Fibroblast of villous mesenchyme (primary cell): ENCODE measurements at places on chromosomes 3 and 15.

GRCh38 chr3:24426896-24427295 is 67.8 kb downstream of the THRB start:
- DNase-seq = no peak

- peak; percentile 3 for DNase-seq
Measured at GRCh38 chr3:14879211-14879874, 60.6 kb downstream of the FGD5 start.

DNA sequence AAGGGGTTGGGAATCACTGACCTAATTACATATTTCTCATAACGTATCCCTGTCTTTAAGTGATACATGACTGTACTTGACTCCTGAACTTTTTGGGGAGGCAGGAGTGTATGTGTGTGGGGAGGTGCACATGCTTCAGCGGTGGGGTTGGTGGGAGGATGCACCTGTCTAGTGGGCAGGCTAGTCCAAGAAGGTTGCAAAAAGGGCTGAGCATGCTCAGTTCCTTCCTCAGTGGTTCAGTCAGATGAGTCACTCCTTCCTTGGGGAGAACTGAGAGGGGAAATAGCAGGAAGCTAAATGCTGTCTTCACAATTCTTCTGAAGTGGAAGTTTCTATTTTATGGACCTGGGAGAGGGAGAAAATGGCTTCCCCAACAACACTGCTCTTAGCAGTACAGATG is 24.6 kb upstream of the AP4E1 start:
- peak; percentile 20 for DNase-seq

GRCh38 chr15:36579792-36580431 is 486 bp downstream of the CDIN1 start:
- no peak for DNase-seq

DNA sequence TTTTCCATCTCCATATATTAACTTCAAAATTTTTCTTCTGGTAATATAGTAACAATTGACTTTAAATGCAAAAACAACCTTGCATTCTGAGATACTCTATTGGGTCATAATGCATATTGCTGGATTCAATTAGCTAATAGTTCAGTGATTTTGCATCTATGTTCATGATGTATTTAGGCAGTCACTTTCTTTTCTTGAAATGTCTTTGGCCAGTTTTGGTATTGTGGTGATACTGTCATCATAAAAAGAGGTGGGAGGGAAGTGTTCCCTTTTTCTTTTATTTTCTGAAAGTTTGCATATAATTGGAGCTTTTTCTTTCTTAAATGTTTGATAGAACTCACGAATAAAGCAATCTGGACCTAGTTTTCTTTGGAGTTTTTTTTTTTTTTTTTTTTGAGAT is 67.4 kb upstream of the ZNF148 start:
- no peak for DNase-seq

- peak; percentile 63 for DNase-seq
Measured at GRCh38 chr3:60610441-60611112, 640.7 kb downstream of the FHIT start.

- peak; percentile 64 for DNase-seq
Measured at GRCh38 chr3:108406661-108407206, 103.7 kb downstream of the MYH15 start.

DNA sequence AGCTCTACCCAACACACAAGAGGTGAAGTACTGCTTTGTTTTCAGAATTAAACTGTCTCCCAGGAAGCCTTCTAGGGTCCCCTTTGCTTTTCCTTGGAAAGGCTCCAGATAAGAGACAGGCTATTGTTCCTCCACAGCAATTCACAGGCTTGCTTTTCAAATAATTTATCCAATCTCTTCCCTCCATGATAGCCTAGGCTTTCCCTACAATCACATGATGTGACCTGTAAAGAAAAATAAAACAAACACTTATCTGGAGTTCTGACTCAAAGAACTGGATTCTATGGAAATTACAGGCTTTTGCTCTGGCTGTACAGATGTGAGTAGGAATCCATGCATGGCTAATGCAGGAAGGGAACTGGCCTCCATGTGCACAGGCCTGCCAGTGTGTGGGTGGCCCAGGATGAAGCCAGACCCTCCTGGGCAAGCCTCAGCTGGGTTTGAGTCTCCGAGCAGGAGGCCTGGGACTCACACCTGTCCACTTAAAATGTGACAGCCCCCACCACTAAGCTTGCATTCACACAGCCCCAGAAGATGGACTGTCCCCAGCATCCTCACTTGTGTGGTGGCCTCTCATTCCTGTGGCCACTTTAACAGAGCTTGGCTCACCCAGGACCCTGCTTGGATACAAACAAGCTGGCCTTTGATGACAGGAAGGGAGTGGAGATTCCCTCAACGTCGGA is 75.8 kb upstream of the LEKR1 start:
- DNase-seq = peak; percentile 38

DNA sequence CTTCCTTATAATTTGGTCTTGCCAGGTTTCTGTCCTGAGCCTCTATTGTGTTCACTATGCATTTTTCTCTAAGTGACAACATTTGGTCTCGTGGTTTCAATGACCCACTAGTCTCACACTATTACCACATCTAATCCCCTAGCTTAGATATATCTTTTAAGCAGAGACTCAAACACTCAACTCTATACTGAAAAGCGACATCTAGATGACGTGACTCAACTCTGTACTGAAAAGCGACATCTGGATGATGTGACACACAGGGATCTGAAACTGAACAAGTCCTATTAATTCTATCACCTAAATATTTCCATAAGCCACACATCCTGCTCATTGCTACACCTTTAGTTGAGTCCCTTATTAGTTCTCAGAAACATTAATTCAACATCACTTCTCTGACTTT is 141.7 kb upstream of the MBNL1 start:
- DNase-seq = no peak

GRCh38 chr3:197117114-197117513 is 87.5 kb upstream of the MELTF start:
- DNase-seq = no peak

- peak; percentile 68 for DNase-seq
Measured at GRCh38 chr15:34109797-34110663, 8.1 kb downstream of the PGBD4 start.

DNA sequence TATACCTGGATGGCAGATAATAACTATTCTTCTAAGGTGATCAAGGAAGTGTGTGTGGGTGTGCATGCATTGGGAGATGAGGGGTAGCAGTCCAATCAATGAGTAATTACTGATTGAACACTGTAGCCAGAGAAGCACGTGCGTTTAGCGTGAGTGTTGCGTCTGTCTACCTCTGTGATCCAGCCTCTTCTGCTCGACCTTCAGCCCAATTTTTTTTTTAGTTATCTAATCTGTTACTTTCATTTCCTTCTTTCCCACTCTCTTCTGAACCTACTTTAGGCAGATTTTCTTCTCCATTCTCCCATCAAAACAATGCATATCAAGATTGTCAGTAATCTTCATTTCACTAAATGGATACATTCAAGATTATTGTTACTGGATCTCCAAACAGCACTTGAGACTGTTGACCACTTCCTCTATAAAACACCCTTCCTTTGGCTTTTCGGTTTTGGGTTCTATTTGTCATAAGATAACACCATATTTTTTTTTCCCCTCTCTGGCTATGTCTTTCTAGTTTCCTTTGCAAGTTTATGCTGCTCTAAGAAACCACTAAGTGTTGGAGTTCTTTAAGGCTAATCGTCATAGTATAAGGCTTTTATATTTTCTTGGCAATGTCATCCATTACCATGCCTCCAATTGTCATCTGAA is 41.0 kb downstream of the MCTP2 start:
- DNase-seq = peak; percentile 42

DNA sequence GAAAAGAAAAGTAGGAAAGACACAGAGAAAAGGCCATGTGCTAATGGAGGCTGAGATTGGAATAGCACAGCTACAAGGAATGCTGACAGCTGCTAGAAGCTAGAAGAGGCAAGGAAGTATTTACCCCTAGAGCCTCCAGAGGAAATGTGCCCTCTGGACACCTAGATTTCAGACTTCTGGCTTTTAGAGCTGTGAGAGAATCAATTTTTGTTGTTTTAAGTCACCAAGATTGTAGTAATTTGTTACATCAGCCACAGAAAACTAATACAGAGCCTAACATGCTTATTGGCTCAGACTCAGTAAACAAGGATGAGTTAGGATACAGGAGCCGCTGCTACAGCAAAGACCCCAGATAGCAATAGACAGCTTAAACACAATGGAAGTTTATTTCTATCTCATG is 33.1 kb upstream of the GLCE start:
- no peak for DNase-seq

- DNase-seq = peak; percentile 13
Measured at GRCh38 chr3:65720989-65721737, 317.6 kb downstream of the MAGI1 start.

GRCh38 chr3:10692039-10692622 is 123.9 kb upstream of the SLC6A11 start:
- DNase-seq = no peak

GRCh38 chr15:45773149-45773548 is 138.3 kb downstream of the SQOR start:
- DNase-seq = peak; percentile 2

GRCh38 chr3:135898774-135899173 is 66.8 kb upstream of the PPP2R3A start:
- DNase-seq = no peak

GRCh38 chr3:127889461-127889863 is 25.6 kb upstream of the KBTBD12 start:
- peak; percentile 82 for DNase-seq

GRCh38 chr3:160757233-160758106 is 1.4 kb downstream of the PPM1L start:
- no peak for DNase-seq

DNA sequence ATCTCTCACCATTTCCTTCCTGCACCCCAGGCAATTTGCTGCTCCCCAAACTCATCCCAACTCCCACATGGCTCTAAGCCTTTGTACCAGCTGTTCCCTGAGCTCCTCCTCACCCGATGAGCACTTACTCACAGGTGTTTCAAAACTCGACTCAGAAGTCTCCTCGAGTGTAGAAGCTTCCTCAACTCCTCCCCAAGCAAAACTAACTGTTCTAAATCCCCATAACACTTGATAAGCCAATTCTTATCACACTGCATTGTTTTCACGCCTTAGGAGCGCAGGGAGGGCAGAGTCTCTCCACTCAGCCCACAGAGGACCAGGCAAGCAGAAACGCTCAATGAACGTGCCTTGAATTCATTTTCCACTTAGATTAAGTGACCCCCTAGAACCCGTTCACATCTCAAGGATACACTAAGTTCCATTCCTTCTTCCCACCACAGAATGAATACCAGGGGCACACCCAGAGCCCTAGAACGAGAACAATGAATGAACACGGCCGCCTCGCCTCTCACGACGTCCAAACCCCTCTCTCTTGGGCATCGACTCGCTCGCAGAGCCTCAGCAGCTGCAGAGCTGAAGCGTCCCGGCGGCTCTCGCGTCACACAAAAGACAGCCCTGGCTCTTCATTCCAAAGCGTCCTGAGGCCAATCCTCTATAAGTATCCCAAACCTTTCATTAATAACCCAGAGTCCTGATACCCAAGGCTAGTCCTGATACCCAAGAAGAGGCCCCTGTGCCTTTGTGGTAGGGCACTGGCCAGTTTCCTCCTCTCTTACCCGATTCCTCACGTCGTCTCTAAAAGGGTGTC is 1.1 kb downstream of the RAF1 start:
- peak; percentile 38 for DNase-seq

DNA sequence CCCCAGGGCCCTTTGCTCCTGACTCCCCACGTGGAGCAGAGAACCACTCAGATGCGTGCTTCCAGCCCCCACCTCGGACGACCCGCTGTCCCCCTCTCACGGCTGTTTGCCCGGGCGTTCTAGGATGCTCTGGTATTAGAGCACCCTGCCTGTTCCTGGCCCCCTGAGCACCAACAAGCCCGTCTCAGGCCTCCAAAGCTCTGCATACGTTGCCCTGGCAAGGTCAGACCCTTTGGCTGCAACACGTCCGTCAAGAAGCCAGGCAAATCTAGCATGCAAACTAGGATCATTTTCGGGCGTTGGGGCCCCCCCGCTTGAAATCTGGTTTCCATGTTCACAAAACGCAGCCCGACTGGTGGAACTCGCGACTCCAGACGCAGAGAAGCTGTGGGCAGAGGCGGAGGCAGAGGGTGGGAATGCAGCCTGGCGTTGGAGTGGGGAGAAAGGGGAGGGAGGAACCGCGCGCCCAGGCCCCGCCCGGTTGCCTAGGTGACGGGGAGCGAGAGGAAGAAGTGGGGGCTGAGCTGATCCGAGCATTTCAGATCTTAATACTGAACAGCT is 86.2 kb upstream of the PIAS1 start:
- peak; percentile 49 for DNase-seq

- no peak for DNase-seq
Measured at GRCh38 chr3:14063152-14063551, 61.5 kb downstream of the CHCHD4 start.

GRCh38 chr3:156488767-156489166 is 66.2 kb downstream of the SSR3 start:
- no peak for DNase-seq

GRCh38 chr15:60800299-60801072 is 321.5 kb upstream of the ICE2 start:
- DNase-seq = peak; percentile 17

DNA sequence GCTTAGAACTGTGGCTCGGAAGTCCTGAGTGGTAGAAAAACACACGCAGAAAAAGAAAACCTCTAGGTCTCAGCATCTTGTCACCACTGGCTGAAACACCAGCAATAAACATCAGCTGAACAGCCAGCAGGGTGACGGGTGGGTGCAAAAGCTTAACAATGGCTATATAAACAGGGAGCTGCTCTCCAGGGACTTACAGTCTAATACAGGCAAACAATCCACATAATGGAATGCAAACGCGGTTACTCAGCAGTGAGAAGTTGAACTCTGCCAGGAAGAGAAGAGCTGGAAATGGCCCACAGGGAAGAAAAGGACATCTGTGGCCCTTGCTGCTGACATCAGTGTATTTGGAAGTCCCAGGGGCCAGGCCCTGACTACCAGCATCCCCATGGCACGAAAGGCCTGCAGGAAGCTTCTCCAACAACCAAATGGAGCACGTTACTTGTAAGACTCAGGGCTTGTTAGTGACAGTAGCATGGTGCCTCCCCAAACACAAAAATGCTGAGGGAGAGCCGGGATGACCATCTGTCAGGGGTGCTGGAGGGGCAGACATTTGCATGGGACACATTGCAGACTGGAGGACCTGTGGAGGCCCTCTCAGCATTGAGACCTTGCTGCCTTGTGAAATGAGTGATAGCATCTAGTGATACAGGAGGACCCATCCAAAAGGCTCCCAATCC is 3.0 kb downstream of the HEG1 start:
- DNase-seq = peak; percentile 83

- no peak for DNase-seq
Measured at GRCh38 chr3:164791263-164791662, 287.0 kb downstream of the SI start.
